ENCODE measurements at places on chromosomes 11 and 22. TPM values are rescaled to one million over a fixed set of nuclear protein-coding genes. Genes with fewer than 3 reads are reported as not detected.

DNAJB13 gene
- not detected for total RNA-seq

GLYAT gene
- not detected for total RNA-seq

SLC15A3 gene
- 7.0 TPM for total RNA-seq

C22orf31 gene
- total RNA-seq = not detected

RFPL1 gene
- not detected for total RNA-seq

WNT7B gene
- 0.09 TPM for total RNA-seq

SPTBN2 gene
- total RNA-seq = 80.4 TPM

C1QTNF5 gene
- 0.33 TPM for total RNA-seq

HEPN1 gene
- total RNA-seq = not detected

C11orf52 gene
- total RNA-seq = 4.0 TPM

MLC1 gene
- not detected for total RNA-seq

SMIM35 gene
- not detected for total RNA-seq

SYT7 gene
- total RNA-seq = 7.0 TPM

DPP3 gene
- total RNA-seq = 85.3 TPM

NXPE1 gene
- total RNA-seq = not detected

AQP11 gene
- 0.72 TPM for total RNA-seq

HEPHL1 gene
- 0.07 TPM for total RNA-seq

Measured in H9 (cell line).